ENCODE measurements at places on chromosomes 4 and X. TPM values are rescaled to one million over a fixed set of nuclear protein-coding genes. Genes with fewer than 3 reads are reported as not detected.

- no peak for DNase-seq
Measured at GRCh38 chrX:13096728-13097127, 52.3 kb upstream of the FAM9C start.

- DNase-seq = peak; percentile 29
Measured at GRCh38 chr4:25792200-25792791, 70.5 kb downstream of the SEL1L3 start.

Gene SPANXA2
- not detected for total RNA-seq

- no peak for DNase-seq
Measured at GRCh38 chr4:79023799-79024770, 84.8 kb upstream of the PAQR3 start.

GRCh38 chrX:65587616-65588526, 53.3 kb upstream of the LAS1L start:
- DNase-seq = no peak

DNA sequence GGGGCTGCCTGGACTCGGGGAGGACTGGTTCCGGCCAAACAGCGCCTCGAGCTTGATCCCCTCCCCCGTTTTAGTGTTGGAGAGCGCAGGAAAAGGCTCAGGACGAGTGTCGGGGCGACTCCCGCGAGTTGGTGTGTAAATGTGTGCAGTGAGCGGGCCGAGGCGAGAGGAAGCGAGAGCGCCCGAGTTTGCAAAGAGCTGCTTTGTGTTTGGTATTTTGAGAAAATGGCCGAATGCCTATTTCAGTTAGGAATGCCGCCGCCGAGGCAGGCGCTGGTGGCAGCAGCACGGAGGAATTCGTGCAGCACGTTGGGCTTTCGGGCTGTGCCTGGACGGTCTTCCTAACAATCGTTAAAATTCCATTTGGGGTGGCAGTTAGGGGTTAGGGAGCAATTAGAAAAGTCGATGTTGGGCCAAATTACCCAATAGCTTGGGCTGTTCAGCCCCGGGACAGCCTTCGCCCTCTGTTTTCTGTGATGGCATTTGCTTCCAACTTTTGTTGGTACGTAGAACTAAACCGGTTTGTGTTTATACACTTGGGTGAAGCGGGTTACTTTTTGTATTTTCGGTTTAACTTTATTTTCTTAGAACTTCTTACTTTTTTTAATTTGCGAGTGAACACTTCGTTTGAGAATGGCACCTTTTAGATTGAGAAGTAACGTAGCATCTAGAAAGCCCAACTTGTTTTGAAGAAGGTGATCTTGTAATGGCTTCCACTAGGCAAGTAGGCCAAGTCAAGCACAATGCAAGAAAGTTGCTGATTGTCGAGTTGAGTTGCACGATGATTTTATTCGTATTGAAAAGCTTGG, 1.6 kb downstream of the REST start:
- peak; percentile 74 for DNase-seq

GRCh38 chr4:108351791-108352190, 183.1 kb upstream of the LEF1 start:
- DNase-seq = no peak

Gene ASMT
- 0.51 TPM for total RNA-seq

DNA sequence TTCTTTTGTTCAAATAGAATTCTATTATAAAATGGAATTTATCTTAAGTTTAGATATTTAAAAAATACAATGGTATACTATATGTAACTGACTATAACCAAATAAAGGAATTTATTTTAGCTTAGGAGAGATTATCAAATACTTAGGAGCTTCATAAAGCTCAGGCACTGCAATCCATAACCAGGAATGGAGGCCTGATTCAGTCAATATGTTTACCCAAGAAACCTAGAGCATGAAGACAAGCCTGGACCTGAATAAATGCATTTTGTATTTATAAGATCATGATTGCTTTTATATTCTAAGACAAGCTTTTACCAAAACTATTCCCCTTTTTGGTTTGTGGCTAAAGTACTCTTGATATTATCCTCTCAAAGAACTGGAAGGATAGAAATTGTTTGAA, 742.6 kb downstream of the FAT4 start:
- DNase-seq = no peak

DNA sequence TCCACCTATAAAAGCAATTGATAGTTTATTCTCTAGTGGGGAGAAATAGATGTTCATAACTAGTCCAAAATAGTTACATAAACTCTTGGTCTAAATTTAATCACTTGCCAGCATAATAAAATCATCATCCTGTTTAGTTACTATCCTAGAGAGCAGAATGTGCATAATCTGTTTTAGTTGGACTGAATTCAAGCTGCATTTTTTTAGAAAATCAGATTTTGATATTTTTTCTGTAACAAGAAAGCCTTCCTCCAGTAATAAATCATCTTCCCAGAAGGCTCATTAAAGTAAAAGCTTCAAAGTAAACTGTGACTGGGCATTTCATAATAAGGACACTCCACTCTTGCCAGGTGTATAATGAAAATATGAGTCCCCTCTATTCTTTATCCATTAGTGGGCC, 453.1 kb downstream of the TRAM1L1 start:
- no peak for DNase-seq

- no peak for DNase-seq
Measured at GRCh38 chrX:2677764-2678163, 13.3 kb upstream of the CD99 start.

GRCh38 chrX:153469811-153470410, 465 bp downstream of the HAUS7 start:
- DNase-seq = peak; percentile 44

DNA sequence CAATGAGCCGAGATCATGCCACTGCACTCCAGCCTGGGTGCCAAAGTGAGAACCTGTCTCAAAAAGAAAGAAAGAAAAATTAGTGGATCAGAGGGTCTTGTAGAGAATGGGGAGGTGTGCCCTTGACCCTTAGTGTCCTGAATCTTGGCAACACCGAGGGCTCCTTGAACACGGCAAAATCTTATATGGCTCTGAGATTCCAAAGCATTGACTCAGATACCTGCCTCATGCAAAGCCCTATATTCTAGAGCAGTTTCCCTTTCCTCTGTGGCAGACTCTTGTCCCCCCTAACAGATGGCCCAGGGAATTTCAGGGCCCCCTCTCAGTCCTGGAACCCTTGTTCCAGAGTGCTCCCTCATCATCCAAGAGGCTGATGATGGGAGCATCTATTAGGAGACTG, 6.8 kb downstream of the CLDN2 start:
- DNase-seq = no peak

- DNase-seq = no peak
Measured at GRCh38 chr4:88035292-88035691, 27.9 kb downstream of the PKD2 start.

GRCh38 chrX:33082371-33082770, 129.0 kb downstream of the DMD start:
- DNase-seq = no peak

- no peak for DNase-seq
Measured at GRCh38 chrX:129013574-129013973, 509.7 kb downstream of the SMARCA1 start.

Gene PNMA6F
- not detected for total RNA-seq

Gene ZNF280C
- total RNA-seq = 5.9 TPM

DNA sequence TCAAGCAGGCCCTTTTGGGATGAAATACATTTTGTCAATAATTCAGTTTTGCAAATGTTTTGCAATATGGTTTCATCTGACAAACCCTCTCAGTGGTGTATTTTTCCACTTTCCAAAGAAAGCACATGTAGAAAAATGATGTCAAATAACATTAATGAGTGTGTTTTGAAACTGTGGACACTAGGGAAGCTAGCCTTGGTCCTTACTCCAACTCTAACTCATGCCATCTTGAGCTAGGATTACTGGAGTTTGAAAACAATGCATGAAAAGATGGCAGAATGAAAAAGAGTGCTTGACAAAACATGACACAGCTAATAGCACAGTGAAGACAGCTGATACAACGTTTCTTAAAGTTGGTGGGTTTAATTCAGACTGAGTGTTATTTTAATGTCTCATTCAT, 41.4 kb downstream of the HAND2 start:
- DNase-seq = no peak

GRCh38 chrX:23992431-23992830, 34.6 kb downstream of the KLHL15 start:
- DNase-seq = no peak

- no peak for DNase-seq
Measured at GRCh38 chr4:81684352-81684751, 212.6 kb upstream of the RASGEF1B start.

- DNase-seq = no peak
Measured at GRCh38 chrX:21493226-21493830, 119.1 kb downstream of the CNKSR2 start.

DNA sequence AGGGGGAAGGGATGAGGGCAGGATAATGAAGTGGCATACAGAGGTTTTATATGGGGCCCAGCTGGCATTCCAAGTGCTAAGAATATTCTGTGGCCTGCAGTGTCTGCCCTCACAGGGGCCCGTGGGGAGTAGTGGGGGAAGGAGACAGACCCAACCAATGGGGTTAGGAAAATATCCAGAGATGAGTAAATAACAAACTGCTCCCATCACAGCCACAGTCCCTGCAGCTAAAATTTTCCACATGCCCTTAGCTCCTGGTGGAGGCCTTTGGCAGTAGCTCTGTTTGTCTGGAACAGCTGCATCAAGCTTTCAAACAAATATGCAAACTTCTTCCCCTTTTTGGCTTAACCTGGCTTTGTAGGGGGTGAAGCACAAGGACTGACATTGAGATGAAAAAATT, 3.1 kb downstream of the SRPX2 start:
- no peak for DNase-seq

- DNase-seq = no peak
Measured at GRCh38 chrX:57104921-57105398, 16.4 kb downstream of the SPIN2B start.

DNA sequence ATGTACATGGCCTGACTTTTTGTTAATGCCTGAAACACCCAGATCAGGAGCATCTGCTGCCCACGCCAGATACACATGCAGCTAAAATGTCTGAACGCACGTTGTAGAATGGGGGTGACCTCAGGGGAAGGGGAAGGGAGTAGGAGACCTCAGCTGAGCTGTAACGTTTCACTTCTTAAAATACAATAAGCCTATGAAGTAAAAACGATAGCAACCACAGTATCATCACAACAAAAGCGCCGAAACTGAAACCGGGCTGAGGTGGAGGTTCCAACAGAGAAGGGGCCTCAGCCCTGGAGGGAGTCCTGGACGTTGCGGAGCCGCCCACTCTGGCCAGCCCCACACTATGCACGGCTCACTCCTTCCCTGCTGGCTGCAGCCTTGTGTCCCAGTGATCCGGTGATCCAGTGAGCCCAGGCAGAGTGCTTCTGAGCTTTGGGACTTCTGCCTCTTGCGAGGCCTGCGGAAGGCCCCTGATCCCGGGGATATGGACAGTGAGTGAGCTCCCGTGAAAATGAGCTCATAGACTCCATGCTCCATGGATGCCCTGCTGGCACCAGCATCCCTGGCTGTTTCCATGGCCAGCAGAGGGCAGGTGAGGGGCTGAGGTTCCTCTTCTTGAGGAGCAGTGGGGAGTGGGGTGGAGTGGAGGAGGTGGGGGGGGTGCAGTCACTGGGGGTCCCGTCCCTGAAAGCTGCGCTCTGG, 52.0 kb downstream of the HMX1 start:
- no peak for DNase-seq

GRCh38 chr4:112348488-112349158, 51.5 kb downstream of the ALPK1 start:
- no peak for DNase-seq

DNA sequence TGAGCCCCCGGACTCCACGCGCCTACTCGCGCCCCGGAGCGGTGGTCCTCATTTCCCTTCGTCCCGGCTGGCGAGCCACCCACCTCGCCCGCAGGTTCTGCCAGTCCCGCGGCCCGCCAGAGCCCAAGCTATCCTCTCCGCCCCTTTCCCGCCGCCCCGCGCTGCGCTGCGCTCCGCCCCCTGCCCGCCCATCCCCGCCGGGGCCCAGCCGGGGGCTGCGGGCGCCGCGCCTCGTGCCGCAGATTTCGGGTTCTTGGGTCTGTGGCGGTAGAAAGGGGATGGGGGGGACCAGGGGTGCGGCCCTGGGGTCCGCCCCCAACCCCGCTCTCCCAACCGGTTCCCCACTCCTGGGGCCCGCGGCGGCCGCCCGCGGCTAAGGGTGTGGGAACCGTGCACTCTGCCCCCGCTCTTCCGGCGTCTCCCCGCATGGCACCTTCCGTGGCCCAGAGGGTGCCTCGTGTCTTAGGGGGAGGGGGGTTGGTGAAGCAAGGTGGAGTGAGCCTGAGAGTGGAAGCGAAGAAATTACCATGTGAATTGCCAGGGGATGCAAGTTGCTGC, 650.8 kb upstream of the DIPK2B start:
- DNase-seq = peak; percentile 77

DNA sequence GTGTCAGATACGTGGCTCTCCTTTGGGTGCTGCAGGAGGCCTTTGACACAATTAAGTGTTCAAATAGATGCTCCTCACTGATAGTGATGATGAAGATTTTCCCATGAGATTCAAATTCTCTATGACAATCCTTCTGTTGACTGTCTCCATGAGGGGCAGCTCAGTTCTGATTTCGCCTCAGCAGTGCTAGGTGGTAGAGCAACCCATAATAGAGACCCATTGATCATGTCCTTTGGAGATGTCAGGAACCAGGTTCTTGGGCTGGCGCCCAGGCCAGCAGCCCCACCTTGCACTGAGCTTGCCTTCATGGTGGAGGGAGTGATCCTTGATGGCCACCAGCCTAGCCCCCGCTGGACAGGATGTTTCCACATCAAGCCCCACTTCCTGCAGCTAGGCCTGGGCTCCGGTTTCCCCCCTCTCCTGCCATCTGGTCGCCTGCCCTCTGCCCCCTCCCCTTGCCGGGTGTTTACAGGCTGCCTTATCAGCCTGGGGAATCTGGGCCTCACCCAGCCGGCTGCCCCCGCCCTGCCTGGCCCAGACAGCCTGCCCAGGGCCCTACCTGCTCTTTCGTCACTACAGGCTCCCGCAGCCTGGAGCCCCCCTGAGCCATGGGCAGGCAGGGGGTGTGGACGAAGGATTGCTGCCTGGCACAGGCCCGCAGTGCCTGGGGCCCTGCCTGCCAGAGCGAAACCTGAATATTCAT, 12.6 kb downstream of the ELF4 start:
- peak; percentile 30 for DNase-seq

Gene FRG1
- total RNA-seq = 66.8 TPM

Gene VCX
- total RNA-seq = not detected

DNA sequence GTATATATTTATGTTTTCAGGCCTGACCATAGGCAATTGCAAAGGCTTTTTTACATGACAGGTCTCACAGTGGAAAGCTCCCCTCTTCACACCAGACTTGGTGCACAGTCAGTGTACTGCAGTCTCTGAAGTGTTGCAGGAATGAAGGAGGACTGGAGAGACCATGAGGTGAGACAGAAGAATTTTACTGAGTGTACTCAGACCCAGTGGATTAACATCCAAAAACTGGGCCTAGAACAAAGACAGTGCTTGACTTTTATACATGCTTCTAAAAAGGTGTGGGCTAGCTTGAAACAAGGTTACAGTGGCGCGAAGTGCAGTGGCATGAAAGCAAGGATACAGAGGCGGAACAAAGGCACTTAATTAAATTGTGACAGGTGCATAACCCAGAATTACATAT, 822.9 kb downstream of the RAPGEF2 start:
- DNase-seq = no peak

Gene P2RY10
- total RNA-seq = 65.7 TPM

Gene EOLA1
- total RNA-seq = 29.4 TPM

GRCh38 chrX:85309717-85310116, 65.9 kb downstream of the ZNF711 start:
- no peak for DNase-seq
